ENCODE measurements at places on chromosomes 7 and 10.
A peak's percentile ranks its signal among the peaks of the same experiment; 100 is the strongest.

DNA sequence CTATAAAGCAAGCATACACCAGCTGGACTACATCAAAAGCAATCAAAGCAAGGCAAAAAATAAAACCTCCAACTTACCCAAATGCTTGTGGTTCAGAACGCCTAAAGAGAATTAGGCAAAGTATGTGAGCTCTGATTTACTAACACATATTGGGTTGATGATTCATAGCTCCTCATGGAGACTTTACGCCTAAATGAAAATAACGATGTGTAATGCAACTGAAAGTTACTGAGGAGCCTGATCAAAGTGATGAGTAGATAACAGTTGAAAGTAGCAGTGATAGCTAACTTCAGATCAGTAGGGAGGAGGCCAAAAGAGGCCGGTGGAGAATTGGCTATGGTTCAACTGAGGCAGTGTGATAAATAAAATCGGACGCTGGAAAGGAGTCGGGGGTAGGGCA, 85.0 kb downstream of the MPP7 start:
- ATAC-seq, result no peak

DNA sequence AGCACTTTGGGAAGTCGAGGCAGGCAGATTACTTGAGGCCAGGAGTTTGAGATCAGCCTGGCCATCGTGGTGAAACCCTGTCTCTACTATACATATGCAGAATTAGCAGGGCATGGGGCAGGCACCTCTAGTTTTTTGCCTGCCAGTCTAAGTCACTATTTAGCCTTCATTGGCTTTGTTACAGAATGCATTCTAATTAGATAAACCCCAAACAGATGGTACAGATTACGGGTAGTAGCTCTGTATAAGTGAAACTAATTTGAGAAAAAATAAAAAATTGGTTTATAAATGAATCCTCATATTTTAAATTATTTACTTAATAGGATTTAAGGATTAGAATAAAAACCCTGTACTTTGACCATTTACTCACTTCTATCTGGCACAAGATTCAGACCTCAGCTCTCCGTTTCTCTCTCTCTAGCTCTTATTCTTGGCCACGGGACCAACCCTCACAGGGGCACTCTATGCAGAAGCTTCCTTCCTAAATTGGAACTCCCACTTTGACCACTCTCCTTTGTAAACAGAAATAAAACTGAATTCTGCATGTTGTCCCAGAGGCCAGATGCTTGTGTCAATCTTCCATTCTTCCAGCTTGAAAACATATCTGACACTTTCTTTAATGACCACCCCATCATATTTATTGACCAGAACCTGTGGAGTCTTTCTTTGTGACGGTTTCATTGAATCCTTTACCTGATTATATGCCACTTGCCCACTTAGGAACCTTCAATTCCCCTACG, 26.8 kb downstream of the BET1 start:
- ATAC-seq, result no peak

DNA sequence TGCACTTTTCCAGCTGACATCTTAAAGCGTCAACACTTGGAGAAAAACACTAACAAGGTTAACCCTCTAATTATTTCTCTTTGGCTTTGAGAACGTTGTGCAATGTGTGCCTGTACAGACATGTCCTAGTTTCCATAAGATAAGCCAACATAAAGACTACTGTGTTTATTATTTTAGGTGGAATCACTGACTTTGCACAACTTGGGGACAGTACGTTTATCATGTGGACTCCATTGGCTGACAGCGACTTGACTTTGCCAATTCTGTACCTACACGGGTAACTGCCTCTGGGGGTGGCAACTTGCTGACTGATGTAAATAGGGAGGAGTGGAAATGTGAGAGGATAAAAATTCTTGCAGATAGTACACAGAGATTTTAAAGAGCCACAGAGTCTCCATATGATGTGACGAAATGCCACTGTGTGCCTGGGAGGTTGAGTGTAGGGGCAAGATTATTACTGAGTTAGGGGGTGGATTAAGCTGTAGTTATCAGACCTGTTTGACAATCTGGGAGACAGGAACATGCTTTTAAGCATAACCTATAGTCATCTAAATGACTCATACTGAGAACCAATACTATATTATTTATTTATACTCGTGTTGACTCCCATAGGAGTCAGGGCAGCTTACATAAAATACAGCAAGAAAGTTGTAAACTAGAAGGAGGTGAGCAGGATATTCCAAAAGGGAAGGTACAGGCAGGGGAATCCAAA, 21.0 kb downstream of the SLC13A4 start:
- ATAC-seq, result no peak

DNA sequence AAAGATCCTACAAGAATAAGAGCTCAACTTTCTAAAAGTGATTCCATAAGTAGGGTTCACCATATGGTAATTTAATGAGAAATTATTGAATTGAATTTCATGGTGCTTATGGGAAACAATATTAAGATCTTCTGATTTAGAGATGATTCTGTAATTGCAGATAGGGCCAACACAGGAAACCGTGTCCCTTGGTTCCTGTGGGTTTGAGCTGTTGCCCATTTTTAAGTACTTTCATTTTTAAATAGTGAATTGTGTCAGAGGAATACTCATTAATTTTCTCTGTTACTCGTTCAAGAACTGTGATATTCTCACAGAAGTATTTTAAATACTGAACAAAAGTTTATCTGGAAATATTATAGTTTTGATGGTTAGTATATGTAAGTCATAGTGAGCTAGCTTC, 129.2 kb downstream of the SRI start:
- no peak for ATAC-seq

DNA sequence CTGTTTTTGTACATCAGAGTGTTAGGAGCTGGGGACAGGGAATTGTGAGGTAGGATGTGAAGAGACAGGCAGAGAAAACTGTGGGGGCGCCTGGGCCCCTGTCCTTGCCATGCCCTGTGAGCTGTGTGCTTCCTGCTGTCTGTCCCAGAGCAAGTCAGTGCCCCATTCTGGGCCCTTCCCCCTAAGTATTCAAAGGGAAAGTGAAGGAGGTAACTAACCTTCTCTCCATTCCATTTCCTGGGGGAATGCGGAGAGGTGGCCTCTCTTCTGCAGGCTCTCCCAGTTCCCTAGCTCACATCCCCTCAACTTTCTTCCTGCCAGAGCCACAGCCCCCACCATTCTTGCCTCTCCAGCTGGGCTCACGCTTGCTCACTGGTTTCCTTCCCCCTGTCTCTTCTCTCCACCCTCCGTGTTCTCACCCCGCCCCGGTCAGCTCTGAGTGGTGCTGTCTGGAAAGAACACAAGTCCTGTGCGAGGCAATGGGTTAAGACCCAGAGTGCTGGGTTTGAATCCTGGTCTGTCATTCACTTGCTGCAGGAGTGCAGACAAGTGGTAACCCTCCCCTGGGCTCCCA, 9.7 kb upstream of the VSIR start:
- no peak for ATAC-seq

DNA sequence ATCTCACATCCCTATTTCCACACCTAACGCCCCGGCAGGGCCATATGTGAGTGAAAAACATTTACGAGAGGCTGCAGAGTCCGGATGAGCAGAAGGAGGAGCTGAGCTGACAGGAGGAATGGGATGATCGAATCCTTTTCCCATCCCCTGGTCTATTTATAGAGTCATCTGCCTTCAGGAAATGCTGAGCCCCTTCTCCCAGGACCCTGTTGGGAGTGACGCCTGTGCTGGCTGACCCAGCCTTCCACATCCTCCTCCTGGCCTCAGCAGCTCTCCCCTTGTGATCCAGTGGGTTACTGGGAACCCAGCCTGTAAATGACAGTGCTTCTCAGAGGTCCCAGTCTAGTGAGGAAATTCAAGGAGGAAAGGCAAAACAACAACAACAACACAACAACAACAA, 16.6 kb downstream of the DENND2A start:
- no peak for ATAC-seq

GRCh38 chr10:127020260-127020659, 115.0 kb downstream of the DOCK1 start:
- no peak for ATAC-seq

- peak; percentile 20 for ATAC-seq
Measured at GRCh38 chr7:1512781-1513656, 8.8 kb upstream of the INTS1 start.

GRCh38 chr7:86995052-86995725, 64.3 kb downstream of the ELAPOR2 start:
- ATAC-seq, result peak; percentile 28

GRCh38 chr10:62503872-62504271, 129.7 kb downstream of the ZNF365 start:
- ATAC-seq, result no peak

DNA sequence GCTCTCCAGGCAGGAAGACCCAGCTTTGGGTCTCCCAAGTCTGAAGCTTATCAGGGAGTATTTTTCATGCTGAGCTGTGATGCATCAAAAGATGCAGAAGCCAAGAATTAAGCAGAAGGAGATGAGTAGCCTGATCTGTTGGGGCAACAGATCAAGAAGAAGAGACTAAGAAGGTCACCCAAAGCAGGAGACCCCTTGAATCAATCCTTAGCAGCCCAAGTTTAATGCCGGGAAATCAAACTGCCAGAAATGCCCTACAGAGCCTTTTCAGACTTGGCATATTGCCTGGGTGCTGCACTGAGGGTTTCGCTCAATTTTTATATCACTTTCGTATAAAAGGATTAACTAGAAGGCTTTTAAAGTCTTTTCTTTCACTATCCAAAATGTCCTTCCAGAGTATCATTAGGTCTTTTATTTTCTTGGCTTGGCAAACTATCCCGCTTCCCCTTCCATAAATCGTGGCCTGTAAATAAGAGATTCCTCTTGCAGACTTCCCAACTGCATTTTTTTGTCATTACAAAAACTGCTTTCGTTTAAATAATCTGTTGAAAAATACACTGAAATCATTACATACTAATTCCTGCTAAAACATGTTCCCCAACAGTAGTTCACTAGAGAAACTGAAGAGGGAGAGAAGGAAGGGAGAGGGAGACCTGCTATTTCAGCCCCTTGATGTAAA, 49.0 kb upstream of the STK17A start:
- ATAC-seq, result no peak

GRCh38 chr10:114477285-114477684, 73.0 kb upstream of the AFAP1L2 start:
- peak; percentile 91 for ATAC-seq

DNA sequence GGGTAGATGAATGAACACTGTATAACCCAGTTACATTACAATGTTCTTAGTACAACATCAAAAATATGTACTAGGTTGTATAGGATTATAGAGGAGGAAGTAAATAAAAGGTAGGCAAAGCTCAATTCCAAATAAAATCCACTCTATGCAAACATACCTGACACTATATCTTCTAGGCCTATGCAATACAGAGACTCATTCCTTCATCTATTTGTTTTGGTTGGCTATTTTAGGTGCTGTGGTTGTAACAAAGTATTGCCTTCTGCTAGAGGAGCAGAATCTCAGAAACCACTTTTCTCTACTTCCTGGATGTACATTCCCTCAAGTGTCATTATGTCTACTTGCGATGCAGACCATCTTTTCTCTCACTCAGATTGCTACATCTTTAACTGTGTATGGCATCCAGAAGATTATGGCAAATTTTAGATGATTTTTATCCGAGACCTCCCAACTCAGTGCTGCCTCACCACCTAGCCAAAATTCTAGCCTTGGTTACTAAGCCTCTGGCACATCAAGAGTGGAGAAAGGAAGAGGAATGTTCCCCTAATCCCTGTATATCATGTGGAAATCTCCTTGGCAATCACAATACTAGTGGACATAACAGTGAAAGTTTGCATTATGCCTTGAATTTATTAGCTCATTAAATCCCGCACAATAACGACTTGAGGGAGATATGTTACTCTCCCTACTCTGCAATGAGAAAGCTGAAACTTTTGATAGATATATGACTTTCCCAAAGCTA, 5.5 kb upstream of the TFPI2 start:
- no peak for ATAC-seq

DNA sequence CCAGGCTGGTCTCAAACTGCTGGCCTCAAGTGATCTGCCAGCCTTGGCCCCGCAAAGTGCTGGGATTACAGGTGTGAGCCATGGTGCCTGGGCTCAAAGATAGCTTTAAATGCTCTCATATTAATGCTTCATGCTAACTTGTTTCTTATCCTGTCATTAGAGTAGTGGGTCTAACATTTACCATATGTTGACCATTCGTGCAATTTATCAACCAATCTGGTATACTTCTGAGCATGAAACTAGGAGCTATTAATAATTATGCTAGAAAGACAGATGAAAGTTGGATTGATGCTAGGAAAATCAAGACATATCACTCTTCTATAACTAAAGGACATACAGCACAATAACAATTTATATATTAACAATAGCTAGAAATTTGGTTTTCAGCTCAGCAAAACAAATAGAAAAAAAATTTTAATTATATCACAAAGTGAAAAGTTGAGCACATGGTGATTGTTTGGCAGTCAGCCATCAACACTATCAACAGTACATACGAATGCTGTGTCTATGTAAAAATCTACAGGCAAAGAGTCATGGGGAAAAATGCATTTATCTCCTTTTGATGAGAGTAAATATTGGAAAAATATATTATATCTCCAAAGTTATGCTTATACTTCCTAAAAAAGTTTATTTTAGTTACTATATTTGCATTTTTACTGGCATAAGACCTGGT, 112.1 kb upstream of the ABCB5 start:
- no peak for ATAC-seq

GRCh38 chr7:132322970-132323369, 253.3 kb downstream of the PLXNA4 start:
- no peak for ATAC-seq

DNA sequence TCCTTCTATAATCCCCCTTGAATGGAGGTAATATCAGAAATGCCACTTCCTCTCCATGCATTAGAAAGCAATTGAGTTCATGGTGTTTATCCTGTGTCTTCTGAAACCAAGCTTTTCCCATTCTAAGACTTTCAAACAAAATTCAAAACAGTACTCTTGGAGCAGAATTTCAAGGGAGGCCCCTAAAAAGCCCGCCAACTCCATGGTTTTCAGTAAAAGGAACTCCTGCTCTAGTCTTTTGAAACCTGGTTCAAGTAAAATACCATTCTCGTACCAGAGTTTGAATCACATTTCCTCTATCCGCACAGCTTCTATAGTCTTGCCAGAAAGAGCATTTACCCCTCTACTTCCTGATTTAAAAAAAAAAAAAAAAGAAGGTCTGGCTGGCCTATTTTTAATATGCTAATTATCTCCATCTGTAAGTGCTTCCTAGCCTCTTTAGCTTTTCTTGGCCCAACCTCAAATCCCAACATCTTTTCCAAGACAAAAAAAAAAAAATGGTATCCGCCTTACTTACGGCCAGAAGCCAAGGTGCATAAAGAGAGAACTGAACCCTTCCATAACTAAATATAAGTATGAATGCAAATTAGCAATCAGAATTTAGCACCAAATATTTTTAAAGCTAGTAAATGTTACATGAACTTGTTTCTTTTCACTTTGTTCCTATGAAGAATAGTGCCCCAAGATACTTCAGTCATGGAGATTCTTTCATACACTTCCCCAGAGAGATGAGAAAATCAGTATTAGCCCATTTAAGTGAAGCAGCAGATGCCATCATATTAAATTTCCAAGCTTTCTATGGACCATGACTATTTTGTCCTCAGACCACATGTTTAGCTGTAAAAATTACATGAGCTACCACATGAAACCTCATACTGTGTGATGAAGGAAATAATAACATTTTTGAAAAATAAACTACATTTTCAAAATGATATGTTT, 199.9 kb upstream of the FAM3C start:
- ATAC-seq, result no peak
